ENCODE measurements at places on chromosomes 16 and 17.

DNA sequence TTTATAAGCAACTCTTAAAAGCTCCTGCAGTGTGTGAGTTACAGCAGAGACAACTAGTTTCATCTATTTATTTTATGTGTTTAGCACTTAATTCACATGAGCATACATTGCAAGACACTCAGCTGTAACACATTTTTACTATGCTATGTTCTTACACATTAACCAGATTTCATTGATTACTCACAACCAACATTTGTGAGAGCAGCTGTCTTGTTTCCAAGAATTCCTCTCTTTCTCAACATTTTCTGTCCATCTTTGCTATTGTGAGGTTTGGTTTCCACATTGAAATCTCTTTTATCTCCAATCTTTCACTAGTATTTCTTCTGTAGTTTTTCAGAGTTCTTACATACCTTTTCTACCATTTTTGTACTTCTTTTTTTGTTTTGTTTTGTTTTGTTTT lies 51.2 kb downstream of the COPRS start:
- no peak for DNase-seq

GRCh38 chr17:51833620-51834019 lies 324.9 kb downstream of the CA10 start:
- DNase-seq, result no peak

GRCh38 chr17:80937462-80938381 lies 53.9 kb upstream of the CHMP6 start:
- DNase-seq, result no peak

GRCh38 chr16:7532534-7532933 lies 199.9 kb downstream of the RBFOX1 start:
- DNase-seq, result no peak

DNA sequence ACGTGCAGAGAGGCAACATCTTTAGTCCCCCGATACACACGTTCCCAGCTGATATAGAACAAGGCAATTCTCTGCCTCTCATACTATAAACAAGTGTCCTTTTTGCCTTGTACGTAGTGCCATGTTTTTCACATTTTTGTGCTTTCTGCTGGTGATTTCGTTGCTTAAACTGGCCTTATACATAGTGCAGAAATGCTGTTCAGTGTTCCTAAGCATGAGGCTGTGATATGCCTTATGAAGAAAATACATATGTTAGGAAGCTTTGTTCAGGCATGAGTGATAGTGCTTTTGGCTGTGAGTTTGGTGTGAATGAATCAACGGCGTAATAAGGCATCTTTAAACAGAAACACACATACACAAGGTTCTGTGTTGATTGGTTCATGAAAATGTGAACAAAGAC lies 77.2 kb downstream of the KATNIP start:
- DNase-seq, result no peak

GRCh38 chr17:8176998-8177731 lies 985 bp upstream of the TMEM107 start:
- no peak for DNase-seq

DNA sequence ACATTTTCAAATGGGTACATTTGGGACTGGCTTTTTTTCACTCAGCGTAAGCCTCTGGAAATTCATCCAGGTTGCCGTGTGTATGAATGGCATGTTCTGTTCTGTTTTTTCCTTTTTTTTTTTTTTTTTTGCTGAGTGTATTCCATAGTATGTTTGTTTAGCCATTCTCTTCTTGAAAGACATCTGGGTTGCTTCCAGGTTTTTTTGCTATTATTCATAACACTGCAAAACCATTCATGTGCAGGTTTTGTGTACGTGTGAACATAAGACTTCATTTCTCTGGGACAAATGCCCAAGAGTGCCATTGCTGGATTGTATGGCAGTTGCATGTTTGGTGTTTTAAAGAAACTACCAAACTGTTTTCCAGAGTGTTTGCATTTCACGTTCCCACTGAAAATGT lies 335.9 kb upstream of the TNRC6C start:
- DNase-seq, result no peak

- DNase-seq, result no peak
Measured at GRCh38 chr17:39243155-39243554, 17.4 kb upstream of the STAC2 start.

- no peak for DNase-seq
Measured at GRCh38 chr16:87703071-87703470, 62.7 kb downstream of the KLHDC4 start.

GRCh38 chr16:89114159-89114981 lies 20.7 kb downstream of the ACSF3 start:
- peak; percentile 17 for DNase-seq

GRCh38 chr17:83077411-83077810 lies 2.0 kb upstream of the METRNL start:
- DNase-seq, result no peak

Measured in fibroblast of pulmonary artery (primary cell).